ENCODE measurements at places on chromosomes 5 and 9. TPM values are rescaled to one million over a fixed set of nuclear protein-coding genes. Genes with fewer than 3 reads are reported as not detected.

DNA sequence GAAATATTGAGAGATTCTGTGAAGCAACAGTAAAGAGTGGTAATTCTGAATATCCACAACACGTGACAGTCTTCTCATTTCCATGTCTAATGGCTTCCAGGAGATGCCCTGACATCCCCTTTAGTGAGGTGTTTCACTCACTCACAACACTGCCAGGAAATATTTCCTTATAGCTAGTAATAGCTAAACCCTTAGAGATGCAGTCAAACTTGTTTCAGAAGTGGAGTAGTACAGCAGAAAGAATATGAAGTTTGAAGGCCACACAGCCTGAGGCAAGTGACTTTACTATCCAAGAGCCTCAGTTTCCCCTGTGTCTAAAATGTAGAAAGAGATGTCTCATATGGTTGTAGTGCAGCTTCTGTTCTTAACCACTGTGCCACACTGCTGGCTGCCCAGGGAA, 139.2 kb downstream of the CDK5RAP2 start:
- H3K4me3 ChIP-seq: no peak overlapping the region
- H3K27me3 ChIP-seq: no peaks in the 10 kb centered on the region
- H3K4me1 ChIP-seq: peaks cover 10% of the 10 kb centered on the region
- peaks cover 76% of the 10 kb centered on the region for H3K36me3 ChIP-seq

GRCh38 chr5:115774684-115775083, 41.8 kb downstream of the CDO1 start:
- H3K27ac ChIP-seq: no peak overlapping the region
- no peak for DNase-seq
- H3K4me3 ChIP-seq: no peak overlapping the region
- no peaks in the 10 kb centered on the region for H3K36me3 ChIP-seq
- H3K27me3 ChIP-seq: peaks cover 4% of the 10 kb centered on the region

- H3K27me3 ChIP-seq: no peaks in the 10 kb centered on the region
- H3K4me3 ChIP-seq: no peak overlapping the region
- no peaks in the 10 kb centered on the region for H3K36me3 ChIP-seq
- H3K27ac ChIP-seq: no peak overlapping the region
- DNase-seq: no peak
Measured at GRCh38 chr9:85276741-85277140, 465.0 kb downstream of the AGTPBP1 start.

- H3K27ac ChIP-seq: no peak overlapping the region
- no peaks in the 10 kb centered on the region for H3K27me3 ChIP-seq
- H3K4me3 ChIP-seq: no peak overlapping the region
- no peaks in the 10 kb centered on the region for H3K4me1 ChIP-seq
- DNase-seq: no peak
Measured at GRCh38 chr5:136285096-136285855, 80.1 kb downstream of the TRPC7 start.

- H3K36me3 ChIP-seq: no peaks in the 10 kb centered on the region
- DNase-seq: no peak
- H3K4me3 ChIP-seq: no peak overlapping the region
- no peaks in the 10 kb centered on the region for H3K27me3 ChIP-seq
Measured at GRCh38 chr9:8027351-8027750, 227.8 kb upstream of the DMAC1 start.

DNA sequence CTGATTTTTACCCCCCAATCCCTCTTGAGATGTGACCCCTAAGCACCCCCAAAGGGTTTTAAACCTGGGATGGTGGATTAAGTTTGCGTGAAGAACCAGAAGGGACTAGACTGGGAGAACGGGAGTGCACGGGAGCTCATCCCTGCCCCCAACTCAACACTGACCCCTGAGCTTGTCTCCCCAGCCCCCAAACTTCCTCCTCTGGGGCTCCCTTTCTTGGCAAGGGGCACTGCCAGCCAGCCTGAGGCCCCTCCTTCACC, 5.0 kb upstream of the SET start:
- H3K4me3 ChIP-seq: peak overlapping the region; percentile 100
- H3K27me3 ChIP-seq: no peaks in the 10 kb centered on the region
- no peak for DNase-seq
- H3K36me3 ChIP-seq: peaks cover 32% of the 10 kb centered on the region
- H3K4me1 ChIP-seq: peaks cover 59% of the 10 kb centered on the region

DNA sequence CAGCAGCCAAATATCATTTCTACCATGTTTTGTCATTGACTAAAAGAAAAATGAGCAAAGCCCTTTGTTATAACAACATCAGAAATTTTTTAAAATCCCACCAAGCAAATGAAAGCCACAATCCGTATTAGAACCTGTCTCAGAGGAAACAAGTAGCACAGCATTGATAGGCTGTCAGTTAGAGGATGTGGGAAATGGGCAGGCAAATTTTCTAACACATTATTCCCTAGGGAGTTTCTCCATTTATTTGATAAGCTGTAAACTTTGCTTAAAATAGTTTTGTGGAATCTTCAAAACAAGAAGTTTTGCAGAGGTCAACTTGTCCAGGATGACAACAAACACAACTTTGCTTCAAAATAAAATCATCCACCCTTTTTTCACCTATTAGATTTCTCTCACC, 53.6 kb upstream of the APC start:
- peak overlapping the region; percentile 26 for H3K27ac ChIP-seq
- H3K27me3 ChIP-seq: peaks cover 4% of the 10 kb centered on the region
- DNase-seq: no peak
- no peaks in the 10 kb centered on the region for H3K36me3 ChIP-seq
- H3K4me3 ChIP-seq: peak overlapping the region; percentile 7

GRCh38 chr5:33309068-33309467, 131.7 kb upstream of the TARS1 start:
- H3K4me3 ChIP-seq: no peak overlapping the region
- H3K27ac ChIP-seq: no peak overlapping the region
- H3K36me3 ChIP-seq: no peaks in the 10 kb centered on the region
- H3K4me1 ChIP-seq: no peaks in the 10 kb centered on the region
- no peaks in the 10 kb centered on the region for H3K27me3 ChIP-seq
- DNase-seq: no peak

GRCh38 chr9:69970001-69970533, 73.6 kb upstream of the MAMDC2 start:
- no peaks in the 10 kb centered on the region for H3K4me1 ChIP-seq
- H3K27ac ChIP-seq: no peak overlapping the region
- H3K27me3 ChIP-seq: peaks cover 8% of the 10 kb centered on the region
- no peaks in the 10 kb centered on the region for H3K36me3 ChIP-seq
- no peak for DNase-seq

GRCh38 chr9:101590901-101591300, 3.9 kb downstream of the PPP3R2 start:
- H3K4me1 ChIP-seq: no peaks in the 10 kb centered on the region
- peaks cover 4% of the 10 kb centered on the region for H3K27me3 ChIP-seq
- no peak overlapping the region for H3K4me3 ChIP-seq
- DNase-seq: no peak
- no peak overlapping the region for H3K27ac ChIP-seq

- peaks cover 10% of the 10 kb centered on the region for H3K27me3 ChIP-seq
- H3K4me3 ChIP-seq: no peak overlapping the region
- no peaks in the 10 kb centered on the region for H3K4me1 ChIP-seq
- DNase-seq: no peak
- H3K36me3 ChIP-seq: no peaks in the 10 kb centered on the region
Measured at GRCh38 chr5:133383580-133383939, 228.8 kb downstream of the FSTL4 start.

DNA sequence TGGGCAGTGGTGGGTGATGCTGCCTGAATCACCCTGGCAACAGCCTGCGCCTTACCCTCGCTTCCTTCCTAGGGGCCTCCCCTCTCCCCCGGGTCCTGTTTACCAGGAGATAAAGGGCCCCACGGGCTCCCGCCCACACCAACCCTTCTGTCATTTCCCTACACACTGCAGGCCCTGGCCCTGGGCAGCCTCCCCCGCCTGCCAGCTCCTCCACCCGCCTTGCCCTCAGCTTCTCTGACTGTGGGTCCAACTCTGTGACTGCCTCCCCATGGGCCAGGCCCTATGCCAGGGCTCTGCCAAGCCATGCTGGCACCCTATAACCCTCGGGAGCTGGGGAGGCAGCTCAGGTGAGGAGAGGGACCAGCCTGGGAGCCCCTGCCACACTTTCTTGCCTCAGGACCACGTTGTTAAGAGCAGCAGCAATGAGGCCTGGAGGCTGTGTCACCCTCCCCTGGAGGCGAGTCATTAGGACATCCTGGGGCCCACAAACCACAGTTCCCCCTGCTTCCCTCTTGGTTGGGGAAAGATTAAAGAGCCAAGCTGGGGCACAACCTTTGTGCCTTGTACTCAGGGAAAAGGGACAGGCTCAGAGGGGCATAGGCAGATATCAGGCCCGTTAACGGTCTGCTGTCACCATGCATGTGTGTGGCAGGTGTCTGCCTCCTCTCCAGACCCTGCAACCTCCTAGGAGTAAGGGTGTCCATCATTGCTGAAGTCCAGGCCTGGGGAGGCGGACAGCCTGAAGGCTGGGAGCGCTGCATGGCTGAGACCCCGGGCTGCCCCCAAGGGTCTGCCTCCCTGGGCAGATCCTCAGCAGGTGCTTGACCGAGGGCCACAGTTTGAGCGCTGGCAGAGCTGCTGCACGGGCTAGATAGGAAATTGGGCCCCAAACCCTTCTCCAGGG, 2.8 kb downstream of the MGAT4B start:
- DNase-seq: no peak
- H3K4me1 ChIP-seq: peaks cover 37% of the 10 kb centered on the region
- H3K36me3 ChIP-seq: peaks cover 14% of the 10 kb centered on the region

GRCh38 chr5:168317521-168318147, 26.2 kb downstream of the WWC1 start:
- no peaks in the 10 kb centered on the region for H3K27me3 ChIP-seq
- H3K4me3 ChIP-seq: no peak overlapping the region
- H3K4me1 ChIP-seq: no peaks in the 10 kb centered on the region
- H3K27ac ChIP-seq: no peak overlapping the region

- no peak overlapping the region for H3K4me3 ChIP-seq
- peak; percentile 46 for DNase-seq
- peaks cover 33% of the 10 kb centered on the region for H3K27me3 ChIP-seq
- no peaks in the 10 kb centered on the region for H3K36me3 ChIP-seq
- H3K27ac ChIP-seq: no peak overlapping the region
Measured at GRCh38 chr5:133552925-133553525, 59.3 kb downstream of the FSTL4 start.

DNA sequence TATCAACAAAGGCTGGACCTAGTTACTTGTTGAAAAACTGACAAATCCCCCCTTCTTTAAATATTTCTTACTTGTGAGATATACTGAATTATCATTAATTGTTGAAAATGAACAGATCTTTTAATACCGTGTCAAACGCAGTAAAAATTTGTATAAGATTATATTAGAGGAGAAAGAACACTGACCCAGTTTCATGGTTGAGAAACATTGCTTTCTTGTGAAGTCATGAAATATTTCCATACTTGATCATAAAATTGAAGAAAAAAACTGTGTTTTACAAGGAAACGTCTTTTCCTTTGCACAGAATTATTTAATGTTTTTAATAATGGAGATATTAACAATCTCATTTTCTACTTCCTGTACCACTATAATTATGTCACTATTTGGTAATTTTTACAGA, 45.8 kb downstream of the MOCS2 start:
- H3K4me3 ChIP-seq: no peak overlapping the region
- H3K36me3 ChIP-seq: no peaks in the 10 kb centered on the region
- peaks cover 2% of the 10 kb centered on the region for H3K27me3 ChIP-seq
- H3K4me1 ChIP-seq: no peaks in the 10 kb centered on the region
- no peak overlapping the region for H3K27ac ChIP-seq

- peaks cover 8% of the 10 kb centered on the region for H3K36me3 ChIP-seq
- H3K27ac ChIP-seq: no peak overlapping the region
- DNase-seq: no peak
- H3K4me3 ChIP-seq: no peak overlapping the region
- H3K4me1 ChIP-seq: no peaks in the 10 kb centered on the region
Measured at GRCh38 chr5:108193021-108193795, 188.7 kb downstream of the FBXL17 start.

GRCh38 chr5:124054564-124054963, 542.6 kb downstream of the CSNK1G3 start:
- no peak overlapping the region for H3K4me3 ChIP-seq
- peaks cover 57% of the 10 kb centered on the region for H3K4me1 ChIP-seq
- H3K27me3 ChIP-seq: no peaks in the 10 kb centered on the region
- no peak overlapping the region for H3K27ac ChIP-seq

GRCh38 chr9:123928533-123929176, 1.3 kb downstream of the DENND1A start:
- peak overlapping the region; percentile 39 for H3K27ac ChIP-seq
- peaks cover 38% of the 10 kb centered on the region for H3K4me1 ChIP-seq
- H3K27me3 ChIP-seq: no peaks in the 10 kb centered on the region
- H3K4me3 ChIP-seq: peak overlapping the region; percentile 81
- no peak for DNase-seq
- peaks cover 4% of the 10 kb centered on the region for H3K36me3 ChIP-seq

GRCh38 chr5:371811-372555, 50.5 kb downstream of the AHRR start:
- H3K36me3 ChIP-seq: no peaks in the 10 kb centered on the region
- DNase-seq: no peak
- H3K27ac ChIP-seq: peak overlapping the region; percentile 41
- peaks cover 21% of the 10 kb centered on the region for H3K27me3 ChIP-seq

GRCh38 chr5:67643536-67643935, 446.9 kb upstream of the CD180 start:
- no peaks in the 10 kb centered on the region for H3K27me3 ChIP-seq
- H3K4me1 ChIP-seq: no peaks in the 10 kb centered on the region
- no peaks in the 10 kb centered on the region for H3K36me3 ChIP-seq
- H3K27ac ChIP-seq: no peak overlapping the region

GRCh38 chr9:87277346-87277745, 220.3 kb upstream of the DAPK1 start:
- DNase-seq: no peak
- no peak overlapping the region for H3K27ac ChIP-seq
- no peaks in the 10 kb centered on the region for H3K27me3 ChIP-seq
- H3K4me3 ChIP-seq: no peak overlapping the region

- no peaks in the 10 kb centered on the region for H3K27me3 ChIP-seq
- DNase-seq: no peak
- peak overlapping the region; percentile 41 for H3K27ac ChIP-seq
- peaks cover 24% of the 10 kb centered on the region for H3K36me3 ChIP-seq
Measured at GRCh38 chr9:112315331-112316257, 17.8 kb downstream of the PTBP3 start.

GRCh38 chr9:72955571-72955970, 2.7 kb upstream of the ALDH1A1 start:
- H3K27me3 ChIP-seq: peaks cover 11% of the 10 kb centered on the region
- no peaks in the 10 kb centered on the region for H3K36me3 ChIP-seq
- DNase-seq: no peak
- no peak overlapping the region for H3K4me3 ChIP-seq
- H3K4me1 ChIP-seq: peaks cover 28% of the 10 kb centered on the region

The SHROOM1 gene
- 2.4 TPM for total RNA-seq

The DBH gene
- total RNA-seq: not detected

The ANKRD34B gene
- total RNA-seq: not detected

The OTP gene
- not detected for total RNA-seq
